ENCODE measurements at places on chromosomes 7 and 10. TPM values are rescaled to one million over a fixed set of nuclear protein-coding genes. Genes with fewer than 3 reads are reported as not detected.

VWA2 gene
- not detected for total RNA-seq

TMEM225B gene
- 0.85 TPM for total RNA-seq

IRF5 gene
- 2.2 TPM for total RNA-seq

ATP6V0A4 gene
- total RNA-seq = not detected

LRRTM3 gene
- not detected for total RNA-seq

MICU1 gene
- total RNA-seq = 22.3 TPM

CALHM3 gene
- total RNA-seq = not detected

ZNF800 gene
- 75.0 TPM for total RNA-seq

BAG3 gene
- 34.4 TPM for total RNA-seq

ADCY1 gene
- total RNA-seq = 0.44 TPM

EIF4H gene
- 174 TPM for total RNA-seq

MNX1 gene
- not detected for total RNA-seq

NKX1-2 gene
- not detected for total RNA-seq

C1QL3 gene
- total RNA-seq = not detected

PRKAR2B gene
- 0.58 TPM for total RNA-seq

ATOH7 gene
- not detected for total RNA-seq

CTAGE8 gene
- total RNA-seq = not detected

ERVW-1 gene
- total RNA-seq = 0.16 TPM

CFAP46 gene
- not detected for total RNA-seq

GPR15LG gene
- not detected for total RNA-seq

ITGA8 gene
- not detected for total RNA-seq

PRSS37 gene
- total RNA-seq = not detected

MALRD1 gene
- total RNA-seq = 0.32 TPM

SMIM30 gene
- 16.5 TPM for total RNA-seq

SLC26A5 gene
- total RNA-seq = not detected

TAS2R4 gene
- total RNA-seq = 2.6 TPM

FFAR4 gene
- not detected for total RNA-seq

ZNF425 gene
- 2.4 TPM for total RNA-seq

TET1 gene
- total RNA-seq = 3.6 TPM

STEAP1 gene
- not detected for total RNA-seq

CELF2 gene
- 149 TPM for total RNA-seq

CISD1 gene
- 11.3 TPM for total RNA-seq

SFRP4 gene
- total RNA-seq = not detected

PPP1R9A gene
- total RNA-seq = 0.10 TPM

ELOVL3 gene
- total RNA-seq = not detected

OPALIN gene
- not detected for total RNA-seq

PON1 gene
- 0.73 TPM for total RNA-seq

TMEM26 gene
- not detected for total RNA-seq
